Fibroblast of lung (primary cell): ENCODE measurements at places on chromosomes 5 and 9. TPM values are rescaled to one million over a fixed set of nuclear protein-coding genes. Genes with fewer than 3 reads are reported as not detected.

The GFI1B gene
- under 0.01 TPM in 1 of 2 replicates, not detected in the other for total RNA-seq

The PCYOX1L gene
- 4.9 and 7.6 TPM in 2 replicates for total RNA-seq

The SHB gene
- 12.6 and 13.9 TPM in 2 replicates for total RNA-seq

The GABRA6 gene
- not detected in 2 replicates for total RNA-seq

The NUTM2F gene
- not detected in 2 replicates for total RNA-seq

The CDKN2B gene
- 29.0 and 44.9 TPM in 2 replicates for total RNA-seq

The WWC1 gene
- 2.5 and 4.9 TPM in 2 replicates for total RNA-seq

The BTNL8 gene
- not detected in 2 replicates for total RNA-seq

The F2RL2 gene
- 13.1 and 82.6 TPM in 2 replicates for total RNA-seq

The FCN2 gene
- total RNA-seq, result not detected in 2 replicates

The PCDHA1 gene
- under 0.01 TPM in 2 replicates for total RNA-seq

The YTHDC2 gene
- total RNA-seq, result 22.6 and 32.7 TPM in 2 replicates

The PCDHGB7 gene
- 13.0 and 13.6 TPM in 2 replicates for total RNA-seq

The C8G gene
- total RNA-seq, result 1.2 TPM in 1 of 2 replicates, not detected in the other

The ADGRV1 gene
- under 0.01 and 0.17 TPM in 2 replicates for total RNA-seq

The PTCD2 gene
- 9.5 and 15.9 TPM in 2 replicates for total RNA-seq

The GARNL3 gene
- 3.9 and 6.4 TPM in 2 replicates for total RNA-seq

The CTXN3 gene
- not detected in 2 replicates for total RNA-seq

The TUSC1 gene
- total RNA-seq, result 7.9 and 10.5 TPM in 2 replicates

The GABRB2 gene
- under 0.01 TPM in 2 replicates for total RNA-seq

The CAVIN4 gene
- 1.0 and 1.5 TPM in 2 replicates for total RNA-seq

The MEIKIN gene
- total RNA-seq, result under 0.01 TPM in 1 of 2 replicates, not detected in the other

The GTF2H2 gene
- total RNA-seq, result 13.1 and 20.8 TPM in 2 replicates

The TNFAIP8 gene
- total RNA-seq, result 30.6 and 37.7 TPM in 2 replicates

The OSTF1 gene
- 33.6 and 49.9 TPM in 2 replicates for total RNA-seq

The TERT gene
- not detected in 2 replicates for total RNA-seq

The ZFP2 gene
- 1.5 and 2.8 TPM in 2 replicates for total RNA-seq

The LHX6 gene
- total RNA-seq, result not detected in 2 replicates

The TSLP gene
- 9.2 and 18.7 TPM in 2 replicates for total RNA-seq

The PCDHB14 gene
- total RNA-seq, result 0.77 and 1.7 TPM in 2 replicates
